ENCODE measurements at places on chromosomes 5 and 9. TPM values are rescaled to one million over a fixed set of nuclear protein-coding genes. Genes with fewer than 3 reads are reported as not detected.

CXCL14 gene
- 1.4 TPM for total RNA-seq

PIGO gene
- total RNA-seq, result 15.9 TPM

SPINK6 gene
- not detected for total RNA-seq

WDR31 gene
- total RNA-seq, result 3.6 TPM

MSX2 gene
- not detected for total RNA-seq
